Foreskin keratinocyte (primary cell): ENCODE measurements at places on chromosomes 2 and 18. TPM values are rescaled to one million over a fixed set of nuclear protein-coding genes. Genes with fewer than 3 reads are reported as not detected.

RGPD3 gene
- total RNA-seq = 0.14 TPM in 2 replicates

POTEJ gene
- total RNA-seq = not detected in 2 replicates

DNA sequence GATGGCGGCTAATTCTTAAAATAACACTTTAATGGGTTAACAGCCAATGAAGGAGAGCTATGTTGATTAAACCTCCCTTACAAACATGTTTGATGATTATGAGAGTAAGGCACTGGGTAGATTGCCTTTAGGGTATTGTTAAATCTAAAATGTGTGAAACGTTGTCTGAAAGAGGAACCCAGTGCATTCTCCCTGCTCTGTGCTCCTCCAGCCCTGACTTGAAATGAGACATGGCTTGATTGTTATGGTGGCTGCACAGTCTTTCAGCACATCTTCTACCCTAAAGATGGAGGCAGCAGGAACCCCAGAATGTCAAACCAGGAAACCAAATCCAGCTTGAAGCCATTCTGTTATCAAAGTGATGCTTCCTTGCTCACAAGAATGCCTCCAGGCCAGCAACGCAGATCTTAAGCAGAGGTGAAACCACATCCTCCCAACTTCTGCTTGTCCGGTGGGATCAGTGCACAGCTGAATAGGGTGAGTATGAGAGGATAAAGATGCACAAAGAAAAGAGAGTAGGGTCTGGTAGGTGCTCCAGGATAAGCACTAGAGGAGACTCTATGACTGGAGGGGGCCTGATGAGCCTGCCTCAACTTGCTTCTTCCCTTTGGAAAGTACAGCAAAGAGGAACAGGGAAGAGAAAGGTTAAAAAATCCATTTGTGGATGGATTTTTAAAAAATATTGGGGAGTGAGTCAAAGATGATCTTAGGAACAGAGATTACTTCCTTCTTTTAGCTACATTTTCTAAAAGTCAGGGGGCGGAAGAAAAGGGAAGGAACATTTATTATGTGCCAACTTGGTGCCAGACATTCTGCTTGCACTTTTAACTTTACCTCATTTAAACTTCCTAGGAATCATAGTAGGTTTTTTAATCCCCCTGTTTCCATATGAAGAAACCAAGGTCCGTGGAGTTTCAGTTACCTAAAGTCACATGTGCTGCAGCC is 523.0 kb downstream of the TXNL1 start:
- no peak for DNase-seq

- DNase-seq = no peak
These were observed 598 bp upstream of the CEP68 start for GRCh38 chr2:65055422-65056214.

GRCh38 chr2:9053534-9053931 is 50.0 kb upstream of the MBOAT2 start:
- no peak for DNase-seq

DNA sequence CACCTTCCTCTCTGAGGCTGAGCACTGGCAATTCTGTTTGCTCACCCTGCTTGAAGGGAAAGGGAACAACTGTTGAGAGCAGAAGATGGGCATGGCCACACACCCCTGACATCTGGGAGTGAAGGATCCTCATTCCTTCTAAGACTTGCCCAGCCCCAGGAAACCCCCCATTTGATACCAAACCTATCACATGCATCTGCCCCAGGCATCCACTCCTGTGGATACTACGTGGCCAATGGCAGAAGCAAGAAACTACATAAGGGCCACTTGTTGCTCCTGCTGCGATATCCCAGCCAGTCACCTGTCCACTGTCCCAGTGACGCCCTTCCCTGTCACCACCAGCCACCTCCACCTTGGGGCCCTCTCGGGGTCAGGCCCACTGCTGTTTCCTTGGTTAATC is 185.2 kb downstream of the SMAD2 start:
- DNase-seq = no peak

- DNase-seq = no peak
These were observed 11.9 kb downstream of the NYAP2 start for GRCh38 chr2:225411452-225411851.

DNA sequence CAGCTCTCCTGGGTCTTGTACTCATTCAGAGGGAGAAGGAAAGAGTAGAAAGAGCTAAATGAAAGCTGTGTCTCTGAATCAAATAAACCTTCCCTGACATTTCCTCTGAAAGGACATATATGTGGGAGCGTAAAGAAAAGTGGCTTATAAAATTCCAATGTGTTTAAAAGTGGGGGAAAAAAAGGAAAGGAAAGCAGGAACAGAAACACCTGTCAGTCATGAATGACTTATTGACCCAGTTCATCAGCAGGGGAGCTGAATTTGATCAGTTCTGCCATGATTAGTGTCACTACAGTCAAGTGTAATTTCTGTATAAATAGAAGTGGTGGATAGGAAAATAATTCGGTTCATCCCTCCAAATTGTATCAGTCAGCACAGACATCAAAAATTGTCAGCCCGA is 382.5 kb downstream of the ERBB4 start:
- no peak for DNase-seq

- no peak for DNase-seq
These were observed 756 bp upstream of the OST4 start for GRCh38 chr2:27071990-27072830.

NETO1 gene
- total RNA-seq = 22.3 and 34.2 TPM in 2 replicates

SCYGR4 gene
- total RNA-seq = not detected in 2 replicates

DNA sequence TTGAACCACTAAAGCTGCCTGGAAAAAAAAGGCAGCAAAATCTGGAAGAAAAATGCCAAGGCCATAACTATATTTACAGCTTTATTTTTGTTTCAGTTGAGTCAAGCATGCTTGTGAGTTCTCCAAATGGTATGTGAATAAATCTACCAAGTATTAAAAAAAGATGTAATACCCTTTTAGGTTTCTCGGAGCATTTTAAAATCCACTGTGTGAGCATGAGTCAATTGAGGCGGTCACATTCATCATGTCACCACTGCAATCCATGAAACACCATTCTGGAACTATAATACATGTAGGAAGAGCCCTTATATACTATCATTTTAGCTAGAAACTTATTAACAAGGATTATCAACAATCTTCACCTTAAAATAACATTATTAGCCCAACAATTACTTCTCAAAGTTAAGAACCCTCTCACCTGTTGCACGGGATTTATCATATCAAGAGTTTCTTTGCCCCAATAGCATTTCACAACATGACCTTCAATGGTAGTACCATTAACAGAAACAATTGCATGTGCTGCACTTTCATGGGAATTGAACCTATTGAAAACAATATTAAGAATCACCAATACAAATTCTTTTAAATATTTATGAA is 24.2 kb upstream of the C2orf42 start:
- no peak for DNase-seq

CHRNA1 gene
- not detected in 2 replicates for total RNA-seq

DNA sequence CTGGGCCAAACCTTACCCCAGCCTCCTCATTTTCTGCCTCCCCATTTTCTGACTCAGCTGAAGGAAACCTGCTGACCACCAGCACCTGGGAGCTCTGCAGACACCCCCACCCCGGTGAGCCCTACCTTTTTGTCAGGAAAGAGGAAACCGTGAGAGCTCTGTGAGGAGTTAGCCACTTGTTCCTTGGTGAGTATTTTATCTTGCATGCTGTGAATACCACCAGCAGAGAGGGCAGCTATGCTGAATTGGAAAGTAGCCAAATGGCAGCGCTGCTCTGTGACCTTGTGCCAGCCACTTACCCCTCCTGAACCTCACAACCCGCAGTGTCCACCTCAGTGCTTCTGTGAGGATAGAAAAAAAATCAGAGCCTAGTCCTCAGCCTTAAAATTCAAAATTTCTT is 2.5 kb downstream of the MPPE1 start:
- DNase-seq = no peak

OST4 gene
- 368 and 406 TPM in 2 replicates for total RNA-seq

DNA sequence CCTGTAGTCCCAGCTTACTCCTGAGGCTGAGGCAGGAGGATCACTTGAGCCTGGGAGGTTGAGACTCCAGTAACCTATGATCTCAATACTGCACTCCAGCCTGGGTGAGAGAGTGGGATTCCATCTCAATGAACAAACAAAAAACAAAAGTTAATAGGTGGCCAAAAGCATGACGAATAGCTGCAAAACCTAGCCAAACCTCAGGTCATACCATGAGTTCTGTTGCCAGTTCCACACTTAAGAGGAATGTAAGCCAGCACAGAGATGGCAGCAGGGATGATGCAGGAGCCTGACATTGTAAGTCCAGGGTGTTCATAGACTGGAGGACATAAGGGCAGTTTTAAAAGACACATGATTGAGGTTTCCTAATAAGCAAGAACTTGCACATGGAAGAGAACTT is 55.3 kb upstream of the RMDN2 start:
- no peak for DNase-seq

DNA sequence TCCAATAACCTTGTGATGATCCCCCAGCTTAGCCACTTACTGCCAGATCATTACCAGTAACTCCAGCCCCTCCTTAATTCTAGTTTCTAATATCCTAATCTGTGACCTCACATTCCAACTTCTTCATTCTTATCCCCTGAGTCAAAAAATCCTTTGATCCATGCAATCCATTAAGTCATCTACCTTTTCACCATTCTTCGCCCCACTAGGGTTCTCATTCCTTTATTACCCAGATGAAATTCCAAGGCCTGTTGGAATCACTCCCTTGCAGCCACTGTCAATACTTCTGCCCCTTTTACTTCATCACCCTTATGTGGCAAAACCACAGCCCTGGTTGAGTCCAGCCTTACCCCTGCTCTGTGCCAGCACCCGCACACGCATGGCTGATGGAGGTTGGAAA is 20.3 kb upstream of the IL36G start:
- DNase-seq = peak; percentile 30

- DNase-seq = no peak
These were observed 1.9 kb downstream of the TFPI start for GRCh38 chr2:187552381-187552780.

DNA sequence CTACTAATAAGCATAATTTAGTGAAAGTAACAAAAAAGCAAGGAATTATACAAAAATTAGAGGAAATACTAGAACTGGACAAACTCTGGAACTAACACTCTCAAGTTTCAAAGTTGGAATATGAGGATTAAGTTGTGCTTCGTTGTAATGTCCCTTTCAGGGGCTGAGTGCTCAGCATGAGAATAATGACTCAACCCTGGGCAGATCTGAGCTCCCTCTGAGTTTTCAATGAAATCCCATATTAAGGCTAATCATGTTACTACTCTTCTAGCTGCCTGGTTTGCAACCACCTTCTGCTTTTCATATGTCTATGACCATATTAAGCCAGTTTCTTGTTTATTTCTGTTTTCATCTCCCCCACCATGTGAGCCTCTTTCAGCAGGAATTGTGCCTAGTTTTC is 274.9 kb upstream of the LRRTM4 start:
- DNase-seq = no peak

C2orf66 gene
- total RNA-seq = 0.14 TPM in 2 replicates

DOCK10 gene
- 8.7 and 9.8 TPM in 2 replicates for total RNA-seq

GRCh38 chr2:164186591-164186990 is 434.7 kb downstream of the GRB14 start:
- DNase-seq = peak; percentile 38

- no peak for DNase-seq
These were observed 117.0 kb upstream of the RIOK3 start for GRCh38 chr18:23336101-23336500.

DNA sequence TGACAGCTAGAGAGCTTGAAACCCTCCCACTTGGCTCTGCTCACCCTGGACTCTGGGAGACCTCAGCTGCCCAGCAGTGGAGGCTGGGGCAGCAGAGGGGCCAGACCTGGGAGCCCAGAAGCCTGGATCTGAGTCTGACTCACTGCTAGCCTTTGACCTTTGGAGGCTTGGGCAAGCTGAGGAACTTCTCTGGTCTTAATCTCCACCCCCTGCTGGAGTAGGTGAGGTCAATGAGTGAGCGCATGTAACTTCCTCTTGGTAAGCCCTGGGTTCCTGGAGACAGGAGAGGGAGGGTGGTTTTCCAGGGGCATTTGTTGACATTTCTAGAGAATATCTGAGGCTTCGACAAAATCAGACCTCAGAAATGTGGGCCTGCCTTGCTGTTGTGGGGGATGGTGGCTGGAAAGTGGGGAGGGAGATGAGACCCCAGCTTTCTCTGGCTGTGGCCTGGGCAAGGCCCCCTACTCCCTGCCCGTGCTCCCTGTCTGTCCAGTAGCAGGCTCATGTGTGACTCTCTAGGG is 73.0 kb upstream of the YWHAQ start:
- DNase-seq = no peak

DNA sequence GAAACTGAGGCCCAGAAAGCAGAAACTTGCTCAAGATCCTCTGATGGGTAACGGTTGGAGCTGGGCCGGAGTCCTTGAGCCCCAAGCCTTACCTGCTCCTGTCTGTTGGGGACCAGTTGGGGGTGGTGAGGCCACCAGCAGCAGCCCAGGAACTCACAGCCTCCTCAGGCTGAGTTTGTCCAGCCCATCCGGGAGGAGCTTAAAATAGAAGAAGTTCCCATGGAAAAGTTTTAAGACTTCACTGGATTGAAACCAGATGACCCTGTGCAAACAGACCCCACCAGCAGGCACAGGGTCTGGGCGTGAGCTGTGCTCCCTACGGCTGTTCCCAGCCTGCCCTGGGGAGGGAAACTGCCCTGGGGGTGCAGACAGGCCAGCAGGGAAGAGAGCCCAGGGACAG is 40.6 kb upstream of the FOSL2 start:
- no peak for DNase-seq

MC2R gene
- not detected in 2 replicates for total RNA-seq

- DNase-seq = no peak
These were observed 19.1 kb downstream of the HDAC4 start for GRCh38 chr2:239381709-239382134.

SIX2 gene
- not detected in 2 replicates for total RNA-seq

DNA sequence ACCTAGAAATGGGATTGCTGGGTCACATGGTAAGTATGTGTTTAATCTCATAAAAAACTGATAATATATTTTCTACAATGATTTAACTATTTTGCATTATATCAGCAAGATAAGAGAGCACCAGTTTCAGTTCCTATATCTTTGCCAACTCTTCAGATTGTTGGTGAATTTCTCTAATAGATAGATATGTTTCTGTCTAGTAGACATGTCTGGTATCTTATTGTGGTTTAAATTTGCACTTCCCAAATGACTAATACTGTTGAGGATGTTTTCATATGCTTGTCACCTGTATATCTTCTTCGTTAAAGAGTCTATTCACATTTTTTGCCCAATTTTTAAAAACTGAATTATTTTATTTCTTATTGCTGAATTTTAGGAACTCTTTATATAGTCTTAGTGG is 113.8 kb upstream of the UXS1 start:
- no peak for DNase-seq

MC5R gene
- not detected in 2 replicates for total RNA-seq
